ENCODE measurements at places on chromosomes 1 and 21.

DNA sequence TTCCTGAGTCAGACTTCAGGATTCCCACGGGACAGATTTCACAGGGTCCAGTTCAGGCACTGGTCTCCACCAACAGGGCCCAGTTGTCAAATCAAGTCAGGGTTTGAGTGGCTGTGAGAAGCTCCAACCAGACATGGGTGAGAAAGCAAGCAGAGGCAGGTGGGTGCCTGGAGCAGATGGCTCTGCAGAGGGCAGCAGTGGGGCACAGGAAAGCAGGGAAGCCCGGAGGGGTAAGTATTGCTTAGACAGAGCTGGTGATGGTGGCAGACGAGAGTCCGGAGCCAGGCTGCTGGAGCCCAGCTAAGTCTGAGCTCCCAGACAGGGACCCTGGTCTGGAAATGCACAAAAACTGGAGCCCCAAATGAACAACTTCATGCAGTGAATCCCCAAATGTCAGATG, 40.4 kb downstream of the RIMS3 start:
- no peak for DNase-seq

- DNase-seq, result peak; percentile 15
Observed at GRCh38 chr1:203037509-203038190, 11.4 kb downstream of the PPFIA4 start.

DNA sequence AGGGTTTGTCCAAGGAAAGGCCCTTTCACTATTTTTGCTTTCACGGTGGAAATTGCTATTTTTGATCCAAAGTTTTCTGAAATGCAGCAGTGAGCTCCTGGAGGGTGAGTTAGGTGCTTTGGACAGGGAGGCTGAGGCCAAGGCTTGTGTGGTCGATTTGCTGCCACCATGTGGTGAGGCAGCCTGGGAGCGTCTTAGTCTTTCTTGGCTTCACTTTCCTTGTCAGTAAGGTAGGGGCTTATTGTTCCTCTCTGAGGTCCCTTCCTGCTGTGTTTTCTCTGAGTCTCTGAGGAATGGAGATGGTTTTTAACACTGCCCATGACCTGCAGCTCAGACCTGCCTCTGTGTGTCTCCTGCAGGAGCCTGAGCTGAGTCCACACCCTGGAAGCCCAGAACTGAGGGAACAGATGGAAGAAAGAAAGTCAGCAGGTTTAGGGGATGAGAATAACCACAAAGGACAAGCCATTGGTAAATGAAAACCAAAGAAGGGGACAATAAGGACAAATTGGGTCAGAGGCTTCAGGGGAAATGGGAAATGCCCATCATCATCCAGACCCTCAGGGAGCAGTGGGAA, 20.1 kb upstream of the S100A10 start:
- DNase-seq, result no peak

GRCh38 chr1:47187231-47187925, 2.5 kb downstream of the PDZK1IP1 start:
- no peak for DNase-seq

DNA sequence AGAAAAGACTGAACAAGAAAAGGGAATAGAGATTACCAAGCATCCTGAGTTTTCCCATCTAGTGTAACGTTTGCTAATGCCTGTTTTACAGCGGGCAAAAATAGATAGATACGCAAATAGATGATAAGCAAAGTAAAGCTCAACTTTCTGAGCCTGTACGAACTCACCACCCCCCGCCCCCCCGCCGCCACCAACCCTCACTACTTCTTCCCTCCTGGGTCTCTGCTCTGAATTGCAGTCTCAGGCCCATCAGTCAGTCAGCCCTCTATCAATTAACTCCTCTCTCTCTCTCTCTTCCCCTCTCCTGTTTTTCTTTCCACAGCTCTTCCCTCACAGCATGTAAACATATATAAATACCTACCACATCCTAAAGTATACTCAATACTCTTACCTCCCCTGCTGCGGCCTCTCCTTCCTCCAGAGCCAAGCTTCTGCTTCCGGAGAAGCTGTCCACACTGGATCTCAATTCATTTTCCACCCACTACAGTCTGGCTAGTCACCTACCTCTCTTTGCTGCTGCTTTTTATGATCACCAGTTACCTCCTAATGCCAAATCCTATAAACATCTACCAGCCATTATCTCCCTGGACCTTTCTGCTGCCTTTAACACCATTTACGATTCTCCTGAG, 64.6 kb downstream of the CAPN2 start:
- no peak for DNase-seq
